NCI-H1417 treated with DMSO at 0.1 percent for 48 hours (cell line): ENCODE measurements at places on chromosomes 1 and 21.

DNA sequence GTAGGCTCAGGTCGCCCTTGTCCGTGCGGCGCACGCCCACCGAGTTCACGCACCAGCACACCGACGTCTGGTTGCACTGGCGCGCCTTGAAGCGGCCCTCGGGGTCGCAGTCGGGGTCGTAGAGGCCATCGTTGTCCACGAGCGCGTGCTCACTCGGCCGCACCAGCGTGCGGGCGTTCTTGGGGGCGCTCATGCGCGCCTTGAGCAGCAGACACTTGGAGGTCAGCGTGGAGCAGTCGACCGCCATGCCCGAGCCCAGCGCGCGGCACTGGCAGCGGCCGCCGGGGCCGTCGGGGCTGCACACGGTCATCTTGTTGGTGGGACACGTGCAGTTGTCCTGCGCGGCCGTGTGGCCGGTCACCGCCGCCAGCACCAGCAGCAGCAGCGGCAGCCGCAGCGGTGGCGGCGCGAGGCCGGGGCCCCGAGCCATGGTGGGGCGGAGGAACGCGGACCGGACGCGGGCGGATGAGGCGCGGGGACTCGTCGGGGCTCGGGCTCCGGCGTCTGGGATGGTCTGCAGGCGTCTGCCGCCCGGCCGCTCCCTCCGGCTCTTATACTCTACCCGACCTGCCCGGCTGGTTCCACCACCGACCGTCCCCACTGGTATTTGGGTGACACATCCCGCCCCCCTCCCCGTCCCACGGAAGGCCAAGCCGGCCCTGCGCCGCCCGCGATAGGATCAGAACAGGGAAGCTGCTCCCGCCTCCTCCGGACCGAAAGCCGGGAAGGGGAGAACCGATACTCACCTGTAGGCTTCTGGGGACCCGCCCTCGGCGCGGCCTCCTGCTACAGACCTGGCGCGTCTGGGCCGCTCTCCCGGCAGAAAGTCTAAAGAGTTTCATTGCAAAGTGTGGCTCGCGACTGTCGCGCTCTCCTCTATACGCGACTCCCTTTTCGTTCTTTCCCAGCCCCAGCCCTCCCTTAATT, at the start of gene TACSTD2:
TSS of gene TACSTD2 (minus strand) at position 526 of the 927 bp plus-strand sequence. CDS start at position 430, 96 bp downstream.
- DNase-seq = no peak

- no peak for DNase-seq
Measured at GRCh38 chr1:205150651-205151428, 29.1 kb upstream of the RBBP5 start.

DNA sequence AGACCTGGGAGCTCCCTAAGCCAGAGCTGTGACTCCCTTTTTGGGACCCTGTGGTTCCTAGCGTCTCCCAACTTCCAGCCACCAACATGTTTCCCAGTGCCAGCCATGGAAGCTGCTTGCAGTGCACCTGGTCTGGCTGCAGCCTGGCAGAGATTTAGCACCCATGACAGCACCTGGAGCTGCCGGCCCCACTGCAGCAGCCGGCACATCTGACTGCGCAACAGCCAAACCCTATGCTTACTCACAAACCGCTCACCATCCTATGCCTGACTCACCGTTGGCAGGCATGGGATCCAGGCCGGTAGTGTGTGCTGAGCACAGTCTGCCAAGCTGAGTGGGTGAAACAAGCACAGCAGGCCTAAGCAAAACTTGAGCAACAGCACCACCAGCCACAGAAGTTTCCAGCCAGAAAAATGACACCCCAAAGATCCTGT, 435.9 kb upstream of the PRMT6 start:
- no peak for DNase-seq

GRCh38 chr1:54835131-54835898, 34.2 kb upstream of the TTC22 start:
- no peak for DNase-seq

DNA sequence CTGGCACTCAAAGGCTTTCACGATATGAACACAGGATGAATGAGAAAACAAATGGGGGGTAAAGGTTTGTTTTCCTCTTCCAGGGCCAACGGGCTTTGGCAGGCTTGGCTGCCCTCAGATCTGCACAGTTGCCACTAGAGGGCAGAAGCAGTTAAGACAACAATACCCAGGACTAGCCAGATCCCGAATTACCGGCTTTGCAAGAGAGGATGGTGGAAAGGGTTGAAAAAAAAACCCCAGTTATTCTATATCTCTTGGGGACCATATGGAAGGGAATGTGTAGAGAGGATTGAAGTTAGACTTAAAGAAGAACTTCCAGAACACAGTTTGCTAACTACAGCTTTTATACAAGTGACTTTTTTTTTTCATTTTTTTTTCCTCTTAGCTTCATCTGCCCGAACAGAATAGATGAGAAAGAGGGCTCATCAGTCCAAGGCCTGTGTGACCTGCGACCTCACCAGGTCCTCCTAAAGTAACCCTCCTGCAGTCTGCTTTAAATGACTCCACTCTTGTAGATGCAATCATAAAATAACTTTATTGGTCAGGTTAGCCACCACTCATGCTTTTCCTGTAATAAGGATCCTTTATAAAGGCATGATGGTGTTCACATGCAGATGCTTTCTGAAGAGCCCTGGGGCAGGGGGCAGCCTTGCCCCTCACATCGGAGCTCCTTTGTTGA, 10.7 kb downstream of the FMOD start:
- DNase-seq = peak; percentile 63

DNA sequence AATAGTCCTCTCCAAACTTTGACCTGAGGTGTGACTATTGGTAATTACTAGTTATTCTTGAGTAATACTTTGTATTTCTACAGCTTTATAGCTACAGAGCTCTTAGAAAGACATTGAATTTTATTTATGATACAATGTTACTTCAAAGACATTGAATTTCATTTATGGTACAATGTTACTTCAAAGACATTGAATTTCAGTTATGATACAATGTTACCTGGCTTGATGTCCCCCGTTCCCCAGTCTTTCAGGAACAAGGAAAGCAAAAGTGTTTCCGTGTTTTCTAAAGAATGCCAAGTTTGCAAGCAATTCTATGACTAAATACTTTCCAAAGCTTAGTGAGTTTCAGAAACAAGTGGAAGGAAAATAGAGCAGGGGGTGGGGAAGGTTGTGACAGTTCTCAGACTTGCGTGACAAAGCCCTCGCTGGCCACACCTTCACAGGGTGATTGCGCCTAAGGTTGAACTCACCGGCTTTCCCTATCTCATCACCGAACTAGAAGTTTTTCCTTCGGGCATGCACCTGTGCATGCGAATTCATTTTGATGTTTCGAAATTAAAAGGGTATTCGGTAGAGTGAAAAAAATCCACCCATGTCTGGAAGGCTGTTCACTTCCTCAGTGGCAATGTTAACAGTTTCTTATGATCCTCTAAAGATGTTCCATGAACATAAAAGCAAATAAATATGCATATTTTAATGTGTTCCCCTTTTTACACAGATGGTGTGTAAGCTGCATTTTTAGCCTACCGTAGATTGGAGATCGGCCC, 909 bp upstream of the PAXBP1 start:
- no peak for DNase-seq

DNA sequence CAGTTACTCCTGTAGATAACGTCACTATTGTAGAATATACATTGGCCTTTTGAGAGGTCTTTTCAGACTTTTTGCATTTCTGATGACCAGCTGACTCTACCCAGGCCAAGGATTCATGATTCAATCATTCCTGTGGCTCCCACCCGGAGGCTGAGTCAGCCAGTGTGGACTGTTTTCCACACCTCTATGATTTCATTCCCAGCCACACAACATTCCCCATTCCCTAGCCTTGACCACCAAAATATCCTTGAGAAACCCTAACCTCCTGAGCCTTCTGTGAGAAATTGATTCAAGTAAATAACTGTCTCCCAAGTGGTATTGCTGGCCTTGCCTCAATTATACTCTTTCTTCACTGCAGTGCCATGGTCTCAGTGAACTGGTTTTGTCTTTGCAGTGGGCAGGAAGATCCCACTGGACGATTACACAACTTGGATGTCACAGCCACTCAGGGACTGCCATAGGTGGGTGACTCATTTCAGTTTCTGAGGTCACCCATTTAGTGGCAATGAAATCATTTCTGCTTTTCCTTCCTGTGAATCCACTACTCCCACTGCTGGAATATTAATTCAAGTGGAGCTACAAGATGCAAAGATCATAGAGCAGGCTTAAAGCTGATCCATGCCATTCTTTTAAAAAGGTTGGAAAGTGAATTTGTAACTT, 518.6 kb upstream of the ZP4 start:
- DNase-seq = no peak

GRCh38 chr1:29438991-29439390, 202.7 kb downstream of the PTPRU start:
- no peak for DNase-seq

- DNase-seq = no peak
Measured at GRCh38 chr1:68479501-68479900, 17.4 kb downstream of the DEPDC1 start.

DNA sequence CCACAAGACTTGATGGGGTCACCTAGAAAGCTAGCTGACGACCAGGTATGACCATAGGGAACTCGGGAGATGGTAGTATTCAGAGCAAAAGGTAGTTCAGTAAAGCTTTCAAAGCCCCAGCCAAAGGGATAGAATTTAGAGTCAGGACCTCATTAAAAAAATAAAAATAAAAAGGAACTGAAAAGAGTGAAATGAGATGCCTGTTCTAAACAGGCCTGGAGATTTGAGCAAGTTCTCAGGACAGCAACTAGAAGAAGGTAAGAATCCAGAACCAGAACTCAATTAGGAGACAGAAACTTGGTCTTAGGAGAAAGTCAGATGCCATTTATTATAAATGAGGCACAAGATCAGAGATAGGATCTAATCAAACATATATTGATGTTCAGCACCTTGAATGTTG, 265.5 kb upstream of the CACYBP start:
- no peak for DNase-seq

DNA sequence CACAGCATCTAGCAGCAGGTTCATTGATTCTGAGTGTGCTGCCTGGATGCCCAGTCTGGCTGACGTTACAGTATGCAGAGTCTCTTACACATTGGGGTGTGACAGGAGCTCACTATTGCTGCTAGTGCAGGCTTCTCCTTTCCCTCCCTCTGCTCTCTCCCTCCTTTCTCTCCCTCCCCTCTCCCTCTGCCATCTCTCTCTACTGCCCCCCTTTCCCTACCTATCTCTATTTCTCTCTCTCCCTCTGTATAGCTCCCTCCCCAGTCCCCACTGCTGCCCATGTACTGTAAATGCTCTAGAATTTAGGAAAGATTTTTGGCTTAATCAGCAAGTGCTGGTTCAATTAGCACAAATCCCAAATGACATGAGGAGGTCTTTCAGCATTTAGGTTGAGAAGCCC, 62.8 kb downstream of the PCBP3 start:
- no peak for DNase-seq

DNA sequence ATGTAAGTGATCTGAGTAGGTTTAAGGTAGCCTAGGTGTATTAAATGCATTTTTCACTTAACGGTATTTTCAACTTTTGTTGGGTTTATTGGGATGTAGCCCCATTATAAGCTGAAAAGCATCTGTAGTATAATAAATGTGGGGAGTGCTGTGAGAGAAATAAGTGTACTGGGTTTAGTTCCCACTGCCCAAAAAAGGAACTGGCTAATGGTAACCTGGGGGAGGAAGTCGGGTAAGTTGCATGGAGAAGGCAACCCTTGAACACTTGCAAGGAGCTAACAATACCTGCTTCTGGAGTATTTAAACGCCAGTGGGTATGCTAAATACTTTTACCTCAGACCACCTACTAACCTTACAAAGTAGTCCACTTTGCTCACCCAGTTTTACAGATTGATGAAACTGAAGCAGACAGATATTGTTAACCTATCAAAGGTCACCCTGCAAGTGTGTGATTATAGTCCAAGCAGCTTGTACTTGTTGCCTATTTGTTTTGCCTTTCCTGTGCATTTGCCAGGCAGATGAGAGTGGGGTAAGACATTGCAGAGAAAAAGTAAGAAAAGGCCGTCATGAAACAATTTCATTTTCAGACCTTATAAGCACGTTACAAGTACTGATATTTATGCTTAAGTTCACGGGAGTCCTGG, 7.6 kb upstream of the SHISA4 start:
- no peak for DNase-seq

DNA sequence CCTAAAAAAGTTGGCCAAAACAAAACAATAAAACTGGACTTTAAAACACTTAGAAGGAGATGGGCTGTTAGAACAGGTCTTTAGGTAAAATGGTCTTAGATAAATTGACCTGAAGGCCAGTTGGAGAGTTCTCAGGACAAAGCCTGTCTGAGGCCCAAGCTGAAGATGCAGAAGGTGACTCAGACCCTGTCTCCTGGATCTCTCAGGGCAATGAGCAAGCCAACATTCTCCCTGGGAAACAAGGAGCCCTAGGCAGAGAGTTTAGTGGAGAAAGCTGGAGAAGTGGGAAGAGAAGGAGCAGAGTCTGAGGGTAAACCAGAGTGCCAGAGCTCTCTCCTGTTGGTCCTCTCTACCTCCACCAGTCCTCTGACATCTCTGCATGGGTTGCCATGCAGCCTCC, 70.1 kb downstream of the FCRL5 start:
- DNase-seq = no peak
